ENCODE measurements at places on chromosomes 12 and 14.
A peak's percentile ranks its signal among the peaks of the same experiment; 100 is the strongest.

DNA sequence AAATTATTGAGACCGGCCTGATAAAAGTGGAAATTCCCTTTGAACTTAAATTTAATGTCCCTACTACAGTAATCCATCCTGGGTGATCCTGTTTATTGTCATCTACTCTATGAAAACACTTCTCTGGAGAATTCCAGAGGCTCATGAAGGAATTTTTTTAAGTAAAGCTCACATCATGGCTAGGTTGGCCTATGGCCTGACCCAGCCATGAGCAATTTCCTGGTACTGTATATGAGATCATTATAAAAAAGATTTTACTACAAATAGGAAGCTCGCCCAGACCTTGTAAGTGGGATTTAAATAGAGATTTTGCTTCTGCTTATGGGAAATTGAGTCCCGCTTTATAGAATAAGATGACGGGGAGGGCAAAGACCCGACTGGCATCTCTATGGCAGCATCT lies 215.5 kb downstream of the DPF3 start:
- no peak for DNase-seq

DNA sequence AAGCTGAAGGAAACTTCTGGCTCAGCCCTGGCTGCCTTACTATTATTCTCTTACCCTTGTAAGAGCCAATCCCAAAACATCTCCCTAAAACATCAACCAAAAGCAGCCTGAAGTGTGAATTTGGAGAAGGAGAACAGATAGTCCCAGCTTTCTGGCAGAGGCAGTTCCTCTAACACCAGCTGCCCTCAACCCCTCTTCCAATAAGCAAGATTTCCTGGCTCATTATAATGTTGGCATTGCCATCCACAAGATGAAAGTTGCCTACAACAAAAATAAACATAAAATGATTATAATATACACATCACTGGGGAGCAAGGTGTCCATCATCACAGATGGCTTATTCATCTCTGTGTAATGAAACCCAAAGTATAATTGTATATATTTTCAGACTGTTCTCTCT lies 352.5 kb upstream of the CCDC196 start:
- DNase-seq, result no peak

DNA sequence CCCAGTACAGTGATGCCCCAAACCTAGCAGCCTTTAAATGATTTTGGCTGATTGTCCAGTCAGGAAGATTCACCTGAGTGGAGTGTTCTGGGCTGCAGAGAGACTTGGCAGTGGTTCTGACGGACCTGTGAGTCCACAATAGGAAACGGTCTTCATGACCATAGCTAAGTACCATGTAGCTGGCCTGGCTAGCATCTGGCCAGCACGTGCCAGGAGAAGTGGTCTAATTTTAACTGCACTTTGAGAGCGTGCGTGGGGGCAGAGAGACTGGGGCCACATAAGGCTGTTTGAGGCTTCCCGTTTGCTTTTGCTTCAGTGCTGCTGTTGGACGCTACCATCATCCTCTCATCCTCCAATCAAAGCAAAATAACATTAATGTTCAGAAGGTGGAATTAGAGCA lies 54.7 kb downstream of the PPM1A start:
- no peak for DNase-seq

- no peak for DNase-seq
Observed at GRCh38 chr12:91773749-91774429, 371.8 kb downstream of the BTG1 start.

- DNase-seq, result no peak
Observed at GRCh38 chr12:42564996-42565395, 24.6 kb downstream of the PRICKLE1 start.

GRCh38 chr14:64753999-64754398 lies 49.8 kb downstream of the PLEKHG3 start:
- no peak for DNase-seq

GRCh38 chr12:111753144-111753881 lies 13.4 kb upstream of the ALDH2 start:
- DNase-seq, result no peak

- no peak for DNase-seq
Observed at GRCh38 chr14:60670989-60671388, 21.7 kb upstream of the SIX1 start.

- no peak for DNase-seq
Observed at GRCh38 chr14:83463500-83464098, 1929.9 kb upstream of the SEL1L start.

DNA sequence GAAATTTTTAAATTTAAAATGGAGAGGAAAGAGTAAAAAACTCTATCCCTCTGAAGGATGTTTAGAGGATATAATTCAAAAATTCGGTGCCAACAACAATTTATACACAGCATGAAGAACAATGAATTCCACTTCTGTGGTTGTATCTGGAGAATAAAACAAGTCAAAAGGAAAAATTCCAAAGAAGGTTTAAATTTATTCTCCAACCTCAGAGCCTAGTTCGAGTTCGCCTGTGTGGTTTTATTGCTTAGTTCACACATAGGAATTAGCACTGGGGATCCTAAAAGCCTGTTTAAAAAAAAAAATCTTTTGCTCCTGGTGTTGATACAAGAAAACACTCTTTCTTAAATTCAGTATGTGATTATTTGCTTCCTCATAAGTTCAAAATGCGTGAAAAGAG lies 79.2 kb downstream of the LLPH start:
- no peak for DNase-seq

DNA sequence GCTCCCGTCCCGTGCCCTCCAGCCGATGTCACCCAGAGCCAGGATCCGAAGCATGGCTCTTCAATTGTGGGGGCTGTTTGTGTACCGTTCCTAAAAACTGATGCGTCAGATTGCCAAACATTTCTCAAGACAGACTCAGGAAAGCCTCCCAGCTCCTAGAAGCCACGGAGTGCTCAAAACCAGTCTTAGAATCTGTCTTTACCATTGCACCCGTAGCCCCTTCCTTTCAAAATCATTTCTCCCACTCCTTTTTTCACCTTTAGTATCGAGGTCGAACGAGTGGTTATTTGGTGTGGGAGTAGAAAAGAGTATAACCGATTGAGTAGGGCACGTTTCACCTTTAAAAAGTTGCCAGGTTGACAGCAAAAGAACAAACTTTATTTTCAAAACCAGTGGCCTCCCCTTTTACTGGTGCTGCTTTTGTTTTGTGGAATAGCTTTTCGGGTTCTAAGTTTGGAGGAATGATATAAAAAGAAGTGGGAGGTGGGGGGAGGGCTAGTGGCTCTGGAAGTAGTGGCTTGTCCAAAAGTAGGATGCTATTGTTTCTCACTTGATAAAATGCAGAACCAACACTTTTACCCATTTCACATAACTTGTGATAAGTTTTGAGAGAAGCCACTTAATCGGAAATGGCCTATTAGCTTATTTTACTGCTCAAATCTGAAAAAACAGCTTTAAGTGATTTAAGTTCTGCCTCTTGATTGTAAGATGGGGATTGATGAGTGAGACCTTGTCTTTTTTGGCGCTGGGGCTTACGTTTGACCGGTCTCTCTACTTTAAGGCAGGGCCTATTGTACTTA lies 803 bp downstream of the STK38L start:
- DNase-seq, result no peak

- no peak for DNase-seq
Observed at GRCh38 chr12:71521125-71521524, 81.5 kb downstream of the LGR5 start.

- no peak for DNase-seq
Observed at GRCh38 chr14:67727361-67727760, 25.7 kb downstream of the RDH12 start.

DNA sequence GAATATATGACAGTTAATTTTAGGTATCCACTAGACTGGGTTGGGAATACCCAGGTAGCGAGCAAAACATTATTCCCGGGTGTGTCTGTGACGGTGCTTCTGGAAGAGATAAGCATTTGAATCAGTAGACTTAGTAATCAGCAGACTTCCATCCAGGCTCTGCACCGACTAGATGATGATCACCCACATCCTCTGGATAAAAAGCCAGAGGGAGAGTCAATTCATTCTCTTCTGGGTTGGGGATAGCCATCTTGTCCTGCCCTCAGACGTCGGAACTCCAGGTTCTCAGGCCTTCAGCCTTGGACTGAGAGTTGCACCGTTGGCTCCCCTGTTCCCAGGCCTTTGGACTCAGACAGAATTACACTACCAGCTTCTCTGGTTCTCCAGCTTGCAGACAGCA lies 168.0 kb downstream of the PHLDA1 start:
- no peak for DNase-seq

DNA sequence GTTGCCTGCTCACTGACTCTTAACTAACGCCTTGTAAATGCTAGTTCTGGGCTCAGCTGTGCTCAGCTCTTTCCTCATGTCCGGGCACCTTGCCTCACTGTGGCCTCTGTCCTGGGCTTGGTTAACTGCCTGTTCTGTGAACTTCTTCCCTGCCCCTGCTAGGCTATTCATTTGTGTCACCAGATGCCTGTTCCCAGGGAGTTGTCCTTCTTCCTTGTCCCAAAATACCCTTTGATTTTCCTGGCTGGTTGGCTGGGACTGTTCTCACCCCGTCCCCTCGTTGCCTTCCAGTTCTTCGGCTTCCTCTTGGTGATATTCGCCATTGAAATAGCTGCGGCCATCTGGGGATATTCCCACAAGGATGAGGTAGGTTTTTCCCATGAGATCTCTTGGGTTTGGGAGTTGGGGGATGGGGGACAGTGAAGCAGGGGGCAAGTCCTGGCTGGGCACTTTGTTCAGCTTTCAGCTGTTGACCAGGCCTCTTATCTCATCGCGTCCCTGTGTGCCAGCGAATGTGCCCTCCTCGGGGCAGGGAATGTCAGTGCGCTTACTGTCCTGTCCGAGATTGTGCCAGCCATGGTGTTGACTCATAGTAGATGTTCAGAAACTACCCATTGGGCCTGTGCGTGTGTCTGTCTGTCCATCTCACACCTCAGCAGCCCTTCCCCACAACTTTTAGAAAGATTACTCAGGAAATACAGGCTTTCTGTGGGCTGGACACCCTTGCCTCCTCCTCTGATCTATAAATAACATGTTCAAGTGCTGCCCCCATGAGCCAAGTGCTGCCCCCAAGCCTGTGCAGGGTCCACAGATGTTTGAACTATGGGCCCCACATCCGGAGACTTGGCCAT lies 33.1 kb downstream of the CD9 start:
- DNase-seq, result no peak

GRCh38 chr12:13435235-13435933 lies 238.9 kb downstream of the EMP1 start:
- no peak for DNase-seq

- no peak for DNase-seq
Observed at GRCh38 chr14:102965971-102966655, 43.6 kb downstream of the AMN start.

- peak; percentile 57 for DNase-seq
Observed at GRCh38 chr14:92937051-92937937, 14.3 kb downstream of the CHGA start.

GRCh38 chr14:24437020-24437735 lies 5.4 kb downstream of the SDR39U1 start:
- DNase-seq, result no peak

- no peak for DNase-seq
Observed at GRCh38 chr12:113870035-113870434, 96.1 kb downstream of the RBM19 start.

DNA sequence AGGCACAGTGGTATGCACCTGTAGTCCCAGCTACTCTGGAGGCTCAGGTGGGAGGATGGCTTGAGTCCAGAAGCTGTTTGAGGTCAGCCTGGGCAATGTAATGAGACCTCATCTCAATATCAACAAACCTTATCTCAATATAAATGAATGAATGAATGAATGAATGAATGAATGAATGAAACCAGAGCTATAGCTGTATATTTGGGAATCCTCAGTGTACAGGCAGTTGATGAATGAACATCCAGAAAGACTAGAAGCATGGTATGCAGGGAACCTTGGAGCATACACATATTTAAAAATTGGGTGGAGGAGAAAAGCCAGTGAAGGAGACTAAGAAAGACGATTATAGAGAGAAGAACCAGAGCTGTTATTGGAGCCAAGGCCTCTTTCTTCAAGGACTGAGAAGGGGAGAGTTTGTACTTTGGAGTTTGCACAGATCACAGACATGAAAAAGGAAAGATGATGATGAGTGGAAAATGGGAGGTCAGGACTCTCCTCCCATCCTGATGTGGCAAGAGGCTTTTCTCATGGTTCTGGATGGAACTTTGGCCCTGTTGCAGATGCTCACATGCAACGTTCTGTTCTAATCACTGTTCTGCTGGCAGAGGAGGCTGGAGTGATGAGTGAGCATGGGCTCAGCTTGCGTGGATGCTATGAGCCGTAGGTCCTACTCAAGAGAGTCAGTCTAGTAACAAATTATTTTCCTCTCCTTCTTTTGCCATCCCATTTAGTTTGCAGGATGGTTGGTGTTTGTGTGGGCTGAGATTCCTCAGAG lies 114.4 kb downstream of the PRKCH start:
- no peak for DNase-seq

GRCh38 chr14:68018598-68018997 lies 199.0 kb downstream of the RAD51B start:
- no peak for DNase-seq

DNA sequence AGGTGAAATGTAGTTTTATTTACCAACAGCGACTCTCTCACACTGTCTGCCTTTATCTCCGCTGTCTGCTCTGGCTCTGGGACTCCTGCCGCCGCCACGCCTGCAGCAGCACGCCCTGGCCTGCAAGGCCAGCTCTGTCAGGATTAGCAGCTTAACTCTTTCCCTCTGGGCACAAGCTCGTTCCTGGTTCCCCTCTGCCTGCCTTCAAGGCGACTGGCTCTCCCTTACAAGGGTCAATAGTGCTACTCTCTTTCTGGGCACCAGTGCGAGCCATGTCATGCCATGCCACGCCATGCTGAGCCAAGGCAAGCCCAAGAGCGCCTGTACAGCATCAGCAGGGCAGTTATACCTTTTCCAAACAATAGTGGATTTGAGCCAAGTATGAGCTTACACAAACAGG lies 3.6 kb upstream of the CLEC2B start:
- no peak for DNase-seq

GRCh38 chr14:60863249-60863648 lies 117.6 kb downstream of the TRMT5 start:
- no peak for DNase-seq

DNA sequence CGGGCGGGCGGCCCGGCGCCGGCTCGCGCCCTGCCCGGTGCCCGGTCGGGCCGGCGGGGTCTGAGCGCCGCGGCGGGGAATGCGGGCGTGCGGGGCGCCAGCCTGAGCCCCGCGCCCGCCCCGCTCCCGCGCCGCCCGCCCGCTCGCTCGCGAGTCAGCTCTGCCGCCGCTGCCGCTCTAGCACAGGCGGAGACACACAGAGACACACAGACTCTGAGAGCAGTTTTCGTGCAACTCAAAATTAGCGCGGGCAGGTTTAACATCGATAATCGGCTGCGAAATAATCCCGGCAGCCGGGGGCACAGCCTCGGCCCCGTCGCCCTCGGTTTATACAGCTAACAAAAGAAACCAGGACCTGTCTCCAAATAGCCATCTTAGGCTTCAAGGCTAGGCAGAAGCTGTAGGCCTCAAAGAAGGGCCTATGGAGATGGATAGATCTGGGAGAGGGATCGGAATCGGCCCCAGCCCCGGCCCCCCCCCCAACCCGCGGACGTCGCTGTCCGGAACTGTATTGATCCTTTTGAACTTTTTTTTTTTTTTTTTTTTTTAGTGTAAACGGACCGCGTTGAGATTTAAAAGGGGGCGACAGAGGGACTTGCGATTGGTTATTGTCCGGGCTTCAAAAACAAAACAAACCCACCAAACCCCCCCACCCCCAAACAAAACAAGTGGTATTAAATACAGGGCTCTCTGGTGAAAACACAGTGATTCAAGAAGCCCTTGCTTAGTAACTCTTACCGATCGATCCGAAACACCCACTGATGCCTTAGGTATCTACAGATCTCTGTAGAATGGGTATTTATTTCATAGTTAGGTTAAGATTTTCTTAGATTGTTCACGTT lies 1.1 kb downstream of the ARID2 start:
- DNase-seq, result peak; percentile 61

- DNase-seq, result no peak
Observed at GRCh38 chr12:57212701-57213057, 3.9 kb upstream of the NXPH4 start.
